ENCODE measurements at places on chromosomes 5 and 9. TPM values are rescaled to one million over a fixed set of nuclear protein-coding genes. Genes with fewer than 3 reads are reported as not detected.

Gene ALAD
- total RNA-seq, result 7.8 TPM

Gene IL5
- not detected for total RNA-seq

Gene LRSAM1
- total RNA-seq, result 23.5 TPM

Gene ARSI
- total RNA-seq, result 0.19 TPM

Gene CAMK2A
- total RNA-seq, result not detected

Gene ADRA1B
- 0.14 TPM for total RNA-seq
